ENCODE measurements at places on chromosomes 13 and 19. TPM values are rescaled to one million over a fixed set of nuclear protein-coding genes. Genes with fewer than 3 reads are reported as not detected.

Gene NLRP11
- polyA plus RNA-seq: not detected

Gene CGB2
- not detected for polyA plus RNA-seq

Gene RFPL4AL1
- not detected for polyA plus RNA-seq

Gene KIR3DL2
- not detected for polyA plus RNA-seq

Gene ZNF808
- 1.8 TPM for polyA plus RNA-seq

Gene NOTCH3
- polyA plus RNA-seq: 23.1 TPM

Gene C19orf81
- polyA plus RNA-seq: not detected

Gene ZNF253
- 9.6 TPM for polyA plus RNA-seq

Gene RUBCNL
- 0.31 TPM for polyA plus RNA-seq

Gene CFAP97D2
- 0.92 TPM for polyA plus RNA-seq

Gene ZNF846
- polyA plus RNA-seq: 5.3 TPM

Gene SIGLEC10
- polyA plus RNA-seq: 1.7 TPM

Gene REX1BD
- polyA plus RNA-seq: 32.9 TPM

Gene ZNF418
- 1.5 TPM for polyA plus RNA-seq

Gene GSX1
- polyA plus RNA-seq: 0.19 TPM

Gene KIR2DL4
- 0.31 TPM for polyA plus RNA-seq

GRCh38 chr19:41405776-41406175 lies 8.2 kb downstream of the BCKDHA start:
- no peak for DNase-seq

- no peak for DNase-seq
Observed at GRCh38 chr19:29923653-29924052, 18.4 kb upstream of the URI1 start.

DNA sequence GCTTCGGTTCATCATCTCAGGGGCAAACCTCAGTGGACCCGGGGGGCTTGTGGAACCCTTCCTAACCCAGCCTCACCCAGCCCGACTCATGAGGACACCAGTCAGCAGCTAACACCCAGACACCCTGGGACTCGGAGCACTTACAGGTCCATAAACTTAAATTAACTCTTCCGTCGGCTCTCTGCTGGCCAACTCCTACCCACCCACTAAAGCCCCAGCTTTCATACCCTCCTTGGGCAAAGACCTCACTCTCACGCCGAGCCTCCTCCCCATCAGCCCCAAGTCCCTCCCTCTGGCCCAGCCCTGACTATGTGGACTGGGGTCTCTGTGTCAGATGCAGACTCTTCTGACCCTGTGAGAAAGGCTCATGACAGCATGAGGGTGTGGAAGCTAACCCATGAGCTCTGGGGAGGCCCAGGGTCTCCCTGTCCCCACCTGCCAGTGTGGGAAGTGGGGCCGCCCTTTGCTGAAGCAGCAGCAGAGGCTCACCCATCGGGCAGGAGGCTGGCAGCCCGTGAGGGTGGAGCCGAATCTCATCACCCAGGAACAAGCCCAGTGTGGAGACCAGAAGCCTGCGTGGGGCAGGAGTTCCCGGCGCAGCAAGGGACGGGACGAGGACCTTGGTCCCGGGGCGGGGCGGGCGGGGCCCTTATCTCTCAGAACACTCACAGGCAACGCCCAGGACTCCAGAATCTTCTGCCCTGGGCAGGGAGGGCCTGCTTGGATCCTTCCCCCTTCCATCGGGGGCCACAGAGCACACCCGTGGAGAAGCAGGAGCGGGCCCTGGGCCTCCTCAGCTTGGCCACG lies 19.8 kb downstream of the TCF3 start:
- no peak for DNase-seq

- peak; percentile 64 for DNase-seq
Observed at GRCh38 chr19:46602392-46603194, 1.5 kb downstream of the CALM3 start.

DNA sequence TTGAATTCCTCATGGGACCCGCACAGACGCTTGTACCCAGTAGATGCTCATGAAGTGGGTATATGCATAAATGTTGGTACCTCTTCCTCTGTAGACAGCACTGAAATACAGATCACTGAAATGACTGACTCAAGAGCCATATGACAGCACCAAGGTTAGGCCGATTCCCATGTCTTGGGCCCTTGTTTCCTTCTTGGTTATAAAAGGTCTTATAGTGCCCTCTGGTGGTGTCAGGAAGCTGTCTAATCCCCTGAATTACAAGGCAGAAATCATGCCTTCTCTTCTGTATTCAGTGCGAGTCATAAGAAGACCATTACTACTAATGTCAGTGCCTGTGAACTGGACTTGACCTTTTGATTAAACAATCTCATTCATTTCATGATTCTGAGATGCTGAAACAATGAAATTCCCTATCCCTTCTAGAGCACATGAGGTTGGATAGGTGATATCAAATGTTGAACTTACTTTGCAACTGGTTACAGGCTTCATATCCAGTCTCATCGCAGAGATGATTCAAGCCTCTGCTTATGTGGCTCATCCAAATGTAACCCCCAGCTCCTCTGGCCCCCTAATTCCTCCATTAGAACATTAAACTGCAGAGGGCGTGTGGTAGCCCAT lies 59.7 kb downstream of the SPATA13 start:
- peak; percentile 93 for DNase-seq

- peak; percentile 78 for DNase-seq
Observed at GRCh38 chr13:99978799-99979452, 2.7 kb upstream of the ZIC2 start.

- DNase-seq: no peak
Observed at GRCh38 chr13:49954674-49955455, 18.7 kb upstream of the SPRYD7 start.

DNA sequence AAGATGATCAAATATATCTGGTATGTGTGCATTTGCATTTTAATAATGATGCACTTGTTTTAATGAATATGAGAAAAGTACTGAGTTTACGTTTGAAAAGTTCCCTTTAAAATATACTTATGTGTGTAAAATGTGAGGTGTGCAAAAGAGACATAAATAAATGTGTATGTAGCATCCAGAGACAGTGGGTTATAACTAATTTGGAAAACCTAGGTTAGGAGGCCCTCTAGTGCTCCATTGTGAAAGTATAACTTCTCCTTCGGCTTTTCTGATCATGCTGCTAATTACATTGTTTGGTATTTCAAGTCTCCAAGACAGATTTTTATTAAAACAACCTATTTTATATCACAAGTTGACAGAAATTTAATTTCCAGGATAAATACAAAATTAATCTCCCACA lies 30.1 kb downstream of the SCEL start:
- DNase-seq: peak; percentile 78

DNA sequence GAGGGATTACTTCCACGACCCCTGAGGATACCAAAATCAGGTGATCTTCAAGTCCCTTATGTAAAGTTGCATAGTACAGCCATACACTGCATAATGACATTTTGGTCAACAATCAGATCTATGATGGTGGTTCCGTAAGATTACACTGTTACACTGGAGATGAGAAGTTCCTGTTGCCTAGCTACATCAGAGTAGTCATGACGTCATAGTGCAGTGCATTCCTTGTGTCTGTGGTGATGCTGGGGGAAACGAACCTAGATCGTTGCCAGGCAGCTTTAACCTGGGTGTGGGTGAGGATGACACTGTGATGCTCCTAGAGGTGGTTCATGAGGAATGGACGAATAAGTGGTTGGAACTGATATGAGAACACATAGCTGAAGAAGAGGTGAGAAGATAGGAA lies 9.1 kb downstream of the ZNF610 start:
- no peak for DNase-seq

DNA sequence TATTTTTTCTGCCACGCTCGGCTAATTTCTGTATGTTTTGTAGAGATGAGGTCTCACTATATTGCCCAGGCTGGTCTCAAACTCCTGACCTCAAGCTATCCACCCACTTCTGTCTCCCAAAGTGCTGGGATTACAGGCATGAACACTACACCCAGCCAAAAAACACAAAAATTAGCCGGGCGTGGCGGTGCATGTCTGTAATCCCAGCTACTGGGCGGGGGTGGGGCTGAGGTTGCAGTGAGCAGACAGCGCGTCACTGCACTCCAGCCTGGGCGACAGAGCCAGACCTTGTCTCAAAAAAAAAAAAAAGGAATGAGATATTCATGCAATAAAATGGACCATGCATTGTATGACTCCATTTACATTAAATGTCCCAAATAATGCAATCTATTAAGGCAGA lies 32.2 kb downstream of the VASP start:
- no peak for DNase-seq

GRCh38 chr13:111410232-111411021 lies 90.0 kb downstream of the TEX29 start:
- DNase-seq: no peak

DNA sequence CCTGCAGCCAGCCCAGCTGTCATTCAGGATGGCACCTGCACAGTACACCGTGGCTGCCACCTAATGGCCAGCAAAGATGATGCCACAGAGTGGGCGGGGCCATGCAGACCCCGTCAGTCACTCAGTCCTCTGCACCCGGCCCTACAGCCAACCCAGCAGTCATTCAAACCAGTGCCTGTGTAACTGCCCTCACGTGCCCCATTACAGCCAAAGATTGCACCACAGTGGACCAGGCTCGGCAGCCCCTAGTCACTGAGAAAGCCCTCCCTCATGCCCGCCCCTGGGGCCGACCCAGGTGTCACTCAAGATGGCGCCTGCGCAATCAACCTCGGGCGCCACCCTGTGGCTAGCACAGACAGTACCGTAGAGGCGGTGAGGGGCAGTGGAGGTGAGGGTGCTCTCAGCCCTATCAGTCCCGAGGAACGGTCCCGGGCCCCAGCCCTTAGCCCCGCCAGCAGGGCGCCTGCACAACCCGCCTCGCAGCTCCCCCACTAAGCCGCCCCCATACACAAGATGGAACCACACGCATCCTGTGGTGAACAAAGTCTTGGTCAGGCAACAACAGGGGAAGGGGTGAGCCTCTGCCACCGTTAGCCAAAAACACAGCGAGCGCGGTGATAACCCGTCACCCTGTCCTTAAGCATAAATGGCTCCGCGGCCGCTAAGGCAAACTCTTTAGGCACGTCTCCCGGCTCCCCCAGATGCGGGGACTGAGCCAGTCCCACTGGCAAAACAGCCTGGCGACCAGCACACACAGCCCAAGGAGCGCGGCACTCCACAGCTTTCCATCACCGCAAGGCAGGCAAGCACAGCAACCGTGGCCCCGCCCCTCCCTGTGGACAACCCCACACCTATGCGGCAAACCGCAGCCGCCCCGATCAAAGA lies 2.3 kb downstream of the PEG3 start:
- peak; percentile 92 for DNase-seq

- DNase-seq: peak; percentile 80
Observed at GRCh38 chr19:40090241-40091204, at the start of gene ZNF780A. Gene ZNF780A, minus strand, starts transcription at chr19:40090943. Its CDS starts 6,190 bp downstream, at chr19:40084753.

GRCh38 chr13:50645092-50645491 lies 198.4 kb downstream of the DLEU7 start:
- DNase-seq: no peak

DNA sequence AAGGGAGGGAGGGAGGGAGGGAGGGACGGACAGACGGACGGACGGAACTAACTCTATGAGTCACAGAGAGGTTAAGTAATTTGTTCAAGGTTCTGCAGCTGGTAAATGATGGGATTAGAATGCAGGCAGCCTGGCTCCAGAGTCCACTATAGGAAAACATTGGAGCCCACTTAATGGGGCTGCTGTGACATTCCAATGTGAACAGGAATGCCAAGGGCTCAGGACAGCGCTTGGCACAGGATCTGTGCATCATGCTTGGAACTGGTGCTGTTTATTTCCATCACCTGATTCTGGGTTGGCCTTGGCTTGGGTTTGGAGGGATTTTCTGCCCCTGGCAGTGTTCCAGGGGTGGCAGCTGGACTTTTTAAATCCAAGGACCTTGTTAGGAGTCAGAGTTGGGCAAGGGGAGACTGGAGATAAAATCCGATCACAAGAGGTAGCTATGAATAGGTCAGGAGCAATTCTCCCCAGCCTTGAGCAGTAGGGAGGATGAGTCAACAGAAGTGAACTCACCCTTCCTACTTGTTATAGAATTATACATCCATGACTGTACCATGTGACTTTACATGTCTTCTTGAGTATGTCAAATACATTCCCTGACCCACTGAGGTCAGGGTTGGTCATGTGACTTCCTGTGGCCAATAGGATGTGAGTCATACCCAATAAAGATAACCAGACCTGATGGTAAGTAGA lies 7.8 kb upstream of the HIF3A start:
- no peak for DNase-seq

- no peak for DNase-seq
Observed at GRCh38 chr13:110109910-110110309, 197.0 kb downstream of the COL4A1 start.

- no peak for DNase-seq
Observed at GRCh38 chr13:110218581-110219201, 88.3 kb downstream of the COL4A1 start.

DNA sequence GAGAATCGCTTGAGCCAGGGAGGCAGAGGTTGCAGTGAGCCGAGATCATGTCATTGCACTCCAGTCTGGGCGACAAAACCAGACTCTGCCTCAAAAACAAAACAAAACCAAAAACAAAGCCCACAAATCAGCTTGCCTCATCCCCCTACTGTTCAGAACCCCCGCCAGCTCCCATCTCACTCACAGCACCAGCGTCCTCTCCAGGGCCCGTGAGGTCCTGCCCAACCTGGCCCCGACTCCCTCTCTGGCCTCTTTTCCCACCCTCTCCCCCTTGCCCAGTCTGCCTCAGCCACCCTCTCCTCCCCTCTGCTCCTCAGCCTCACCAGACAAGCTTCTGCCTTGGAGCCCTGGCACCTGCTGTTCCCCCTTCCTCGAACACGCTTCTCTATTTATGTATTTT lies 3.8 kb downstream of the SLC8A2 start:
- DNase-seq: no peak

DNA sequence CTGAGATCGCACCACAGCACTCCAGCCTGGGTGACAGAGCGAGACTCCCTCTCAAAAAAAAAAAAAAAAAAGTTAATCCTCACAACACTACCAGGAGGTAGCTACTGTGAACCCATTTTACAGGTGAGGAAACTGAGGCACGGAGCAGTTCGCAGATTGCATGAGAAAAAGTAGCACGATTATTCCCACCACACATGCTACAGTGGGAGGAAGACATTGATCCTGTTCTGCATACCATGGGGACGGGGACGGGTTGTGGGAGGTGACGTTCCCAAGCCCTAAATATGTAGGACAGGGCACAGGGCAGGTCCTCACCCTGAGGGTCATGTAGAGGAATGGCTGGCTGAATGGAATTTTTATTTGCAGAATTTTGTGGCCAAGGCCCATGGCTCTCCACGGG lies 23.7 kb downstream of the CLEC17A start:
- DNase-seq: no peak

Measured in brain (organoid and tissue), 16 donors.